ENCODE measurements at places on chromosomes 3 and 15.

GRCh38 chr3:31733234-31733667, 200.5 kb downstream of the STT3B start:
- no peak for DNase-seq

- no peak for DNase-seq
Observed at GRCh38 chr3:81692766-81693165, 68.7 kb downstream of the GBE1 start.

- no peak for DNase-seq
Observed at GRCh38 chr3:23209747-23210487, 6.8 kb downstream of the UBE2E2 start.

- DNase-seq, result no peak
Observed at GRCh38 chr3:197505796-197506548, 49.8 kb downstream of the BDH1 start.

- no peak for DNase-seq
Observed at GRCh38 chr3:70811880-70812279, 499.4 kb upstream of the MDFIC2 start.

DNA sequence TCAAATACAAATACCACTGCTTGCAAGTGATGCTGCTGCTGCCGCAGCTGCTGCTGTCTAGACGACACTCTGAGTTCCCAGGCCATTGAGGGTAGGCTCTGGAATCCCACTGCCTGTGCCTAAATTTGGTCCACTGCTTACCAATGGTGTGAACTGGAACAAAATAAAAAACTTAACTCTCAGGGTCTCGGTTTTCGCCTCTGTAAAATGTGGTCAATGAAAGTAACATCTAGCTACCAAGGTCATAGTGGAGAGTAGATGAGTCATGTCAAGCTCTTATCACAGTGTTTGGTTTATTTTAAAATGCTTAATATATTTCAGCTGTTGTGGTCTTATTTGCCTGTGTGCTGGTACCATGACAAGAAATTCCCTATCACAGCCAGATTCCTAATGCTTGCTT, 299.3 kb downstream of the CLSTN2 start:
- DNase-seq, result no peak

DNA sequence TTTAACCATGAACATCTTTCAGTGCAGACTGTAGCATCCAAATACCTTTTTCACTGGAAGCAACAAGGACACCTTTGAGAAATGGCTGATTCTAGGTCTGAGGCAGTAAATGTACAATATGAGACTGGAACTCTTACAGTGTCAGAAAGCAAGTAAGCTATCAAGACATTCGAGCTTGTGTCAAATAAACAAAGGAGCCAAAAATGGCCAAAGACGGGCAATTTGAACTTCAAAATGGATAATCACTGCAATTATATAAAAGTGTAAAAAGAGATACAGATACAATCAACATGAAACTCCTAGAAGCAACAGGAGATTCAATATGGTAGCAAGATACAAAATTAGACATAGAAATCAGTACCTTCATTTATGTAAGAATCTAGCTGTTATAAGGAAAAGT, 138.5 kb upstream of the CCDC54 start:
- no peak for DNase-seq

GRCh38 chr3:79245284-79246138, 522.3 kb downstream of the ROBO1 start:
- no peak for DNase-seq

GRCh38 chr3:187742351-187743171, 2.7 kb downstream of the BCL6 start:
- peak; percentile 46 for DNase-seq

DNA sequence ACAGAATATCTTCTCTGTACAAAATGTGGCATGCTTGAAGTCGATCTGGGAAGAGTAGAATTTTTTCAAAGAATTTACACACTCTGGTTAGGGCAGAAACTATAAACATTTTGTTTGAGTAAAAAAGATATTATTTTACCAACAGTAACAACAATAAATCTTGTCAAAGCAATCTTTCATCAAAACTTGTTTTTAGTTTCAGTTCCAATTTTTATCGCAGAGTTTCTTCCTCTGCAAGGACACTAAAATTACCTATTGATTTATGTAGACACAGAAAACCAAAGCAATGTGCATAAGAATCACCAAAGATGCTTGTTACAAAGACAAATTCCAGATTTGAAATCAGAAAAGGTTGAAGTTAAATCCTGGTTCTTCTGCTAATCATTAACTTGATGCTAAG, 61.9 kb downstream of the CGGBP1 start:
- no peak for DNase-seq

- DNase-seq, result no peak
Observed at GRCh38 chr3:38009807-38010591, 19.4 kb downstream of the VILL start.

GRCh38 chr3:87191175-87191574, 35.9 kb upstream of the CHMP2B start:
- DNase-seq, result no peak

DNA sequence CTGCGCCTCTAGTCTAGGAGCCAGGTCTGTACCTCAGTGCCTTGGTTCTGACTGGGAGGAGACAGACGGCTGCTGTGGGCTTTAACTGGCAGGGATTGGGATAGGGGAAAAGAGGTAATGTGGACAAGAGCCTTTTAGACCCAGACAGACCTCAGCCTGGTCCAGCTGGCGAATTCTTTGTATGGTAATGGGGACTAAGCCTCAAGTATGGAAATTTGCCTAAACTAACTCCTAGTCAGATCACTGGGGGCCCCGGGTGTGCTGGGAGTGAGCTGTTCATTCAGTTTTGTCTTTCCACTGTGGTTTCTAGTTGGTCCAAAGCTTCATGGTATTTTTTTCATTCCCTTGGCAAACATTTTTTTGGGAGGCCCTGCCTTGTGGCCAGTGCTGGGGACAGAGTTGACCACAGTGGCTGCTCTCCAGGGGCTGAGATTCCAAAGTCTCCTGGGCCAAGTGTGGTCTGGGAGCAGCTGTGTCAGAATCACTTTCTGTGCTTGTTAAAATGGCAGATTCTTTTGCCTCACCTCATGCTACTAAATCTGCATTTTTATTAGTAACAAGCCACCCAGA, 261.4 kb upstream of the C2CD4B start:
- DNase-seq, result no peak

- no peak for DNase-seq
Observed at GRCh38 chr3:181943285-181943684, 231.6 kb downstream of the SOX2 start.

GRCh38 chr15:60994963-60995475, 234.1 kb downstream of the RORA start:
- DNase-seq, result no peak

DNA sequence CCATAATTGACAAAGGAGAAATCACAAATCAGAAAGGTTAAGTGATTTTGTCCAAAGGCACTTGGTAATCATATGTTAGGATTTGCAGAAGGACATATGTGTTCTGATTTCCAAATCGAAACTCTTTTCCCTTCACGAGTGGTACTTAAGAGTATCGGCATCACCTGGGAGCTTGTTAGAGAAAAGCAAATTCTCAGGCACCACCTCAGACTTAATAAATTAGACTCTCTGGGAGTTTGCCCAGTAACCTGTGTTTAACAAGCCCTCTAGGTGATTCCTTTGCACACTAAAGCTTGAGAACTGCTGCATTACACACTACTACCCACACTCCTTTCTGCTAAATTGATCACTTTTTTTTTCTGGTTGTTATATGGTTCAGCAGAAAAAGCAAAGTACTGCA, 116.2 kb downstream of the SERPINI1 start:
- DNase-seq, result no peak

GRCh38 chr15:55282284-55282833, 7.3 kb downstream of the RAB27A start:
- DNase-seq, result peak; percentile 55

- no peak for DNase-seq
Observed at GRCh38 chr15:29086001-29086400, 183.6 kb downstream of the NSMCE3 start.

DNA sequence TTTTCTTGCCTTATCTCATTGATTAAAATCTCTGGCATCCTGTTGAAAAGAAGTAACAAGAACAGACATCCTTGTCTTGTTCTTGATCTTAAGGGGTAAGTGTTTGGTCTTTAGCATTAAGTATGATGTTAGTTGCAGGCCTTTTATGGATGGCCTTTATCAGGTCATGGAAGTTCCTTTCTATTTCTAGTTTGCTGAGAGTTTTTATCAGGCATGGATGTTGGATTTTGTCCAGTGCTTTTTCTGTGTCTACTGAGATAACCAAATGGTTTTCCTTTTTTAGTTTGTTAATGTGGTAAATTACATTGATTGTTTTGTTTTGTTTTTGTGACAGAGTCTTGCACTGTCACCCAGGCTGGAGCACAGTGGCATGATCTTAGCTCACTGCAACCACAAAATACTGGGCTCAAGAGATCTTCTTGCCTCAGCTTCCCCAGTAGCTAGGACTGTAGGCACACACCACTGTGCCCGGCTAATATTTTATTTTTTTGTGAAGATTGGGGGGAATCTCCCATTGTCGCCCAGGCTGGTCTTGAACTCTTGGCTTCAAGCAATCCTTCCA, 26.3 kb downstream of the MRAS start:
- DNase-seq, result no peak

DNA sequence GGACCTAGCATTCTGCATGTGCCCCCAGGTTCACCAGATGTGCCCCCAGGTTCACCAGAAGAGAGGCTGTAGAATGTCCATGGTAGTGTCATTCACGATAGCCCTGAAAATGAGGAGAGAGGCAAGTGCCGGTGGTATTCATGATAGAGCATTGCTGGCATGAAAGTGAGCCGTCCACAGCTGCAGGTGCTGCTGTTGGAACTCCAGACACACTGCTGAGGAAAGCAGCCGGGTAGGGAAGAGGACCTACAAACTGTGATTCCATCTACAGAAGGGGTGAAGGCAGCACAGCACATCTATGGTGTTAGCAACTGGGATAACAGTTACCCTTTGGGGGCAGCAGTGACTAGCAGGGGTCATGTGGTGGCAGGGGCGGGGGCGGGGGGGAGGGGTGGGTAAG, 125.0 kb upstream of the PLXNA1 start:
- DNase-seq, result no peak

GRCh38 chr3:55796533-55796932, 309.4 kb upstream of the WNT5A start:
- no peak for DNase-seq

- DNase-seq, result no peak
Observed at GRCh38 chr3:16547561-16548357, 34.3 kb upstream of the RFTN1 start.

- DNase-seq, result no peak
Observed at GRCh38 chr3:169969174-169970095, 2.8 kb downstream of the SEC62 start.

GRCh38 chr3:71680603-71681002, 44.6 kb downstream of the EIF4E3 start:
- DNase-seq, result no peak

GRCh38 chr15:55694652-55695150, 48.3 kb downstream of the PRTG start:
- no peak for DNase-seq

GRCh38 chr3:154384479-154384878, 45.5 kb downstream of the GPR149 start:
- DNase-seq, result no peak

DNA sequence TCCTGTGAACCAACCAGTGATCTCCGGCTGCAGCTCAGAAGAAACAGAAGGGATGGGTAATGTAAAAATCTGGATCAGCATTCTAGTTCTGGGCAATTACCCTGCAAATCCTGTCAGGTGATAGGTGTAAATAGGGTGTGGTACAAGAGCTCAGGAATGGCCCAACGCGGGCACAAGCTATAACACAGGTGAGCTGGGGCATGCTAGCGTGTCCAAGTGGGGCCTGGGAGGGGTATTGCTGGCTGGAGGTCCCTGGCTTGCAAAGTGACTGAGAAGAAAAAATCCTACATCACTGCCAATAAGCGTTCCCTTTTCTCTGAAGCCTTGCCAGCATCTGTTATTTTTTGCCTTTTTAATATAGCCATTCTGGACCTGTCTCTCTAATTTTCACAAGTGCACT, 9.7 kb upstream of the CHST2 start:
- no peak for DNase-seq

DNA sequence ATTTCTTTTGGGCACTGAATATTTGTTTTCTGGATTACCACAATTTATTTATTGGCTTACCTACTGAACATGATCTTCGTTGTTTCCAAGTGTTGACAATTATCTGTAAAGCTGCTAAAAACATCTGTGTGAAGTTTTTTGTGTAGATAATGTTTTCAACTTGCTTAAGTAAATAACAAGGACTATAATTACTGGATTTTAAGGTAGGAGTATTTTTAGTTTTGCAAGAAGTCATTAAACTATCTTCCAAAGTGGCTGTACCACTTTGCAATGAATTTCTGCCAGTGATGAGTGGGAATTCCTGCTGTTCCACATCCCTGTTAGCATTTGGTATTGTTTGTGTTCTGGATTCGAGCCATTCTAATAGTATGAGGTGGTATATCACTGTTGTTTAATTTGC, 702.2 kb downstream of the MECOM start:
- DNase-seq, result no peak

DNA sequence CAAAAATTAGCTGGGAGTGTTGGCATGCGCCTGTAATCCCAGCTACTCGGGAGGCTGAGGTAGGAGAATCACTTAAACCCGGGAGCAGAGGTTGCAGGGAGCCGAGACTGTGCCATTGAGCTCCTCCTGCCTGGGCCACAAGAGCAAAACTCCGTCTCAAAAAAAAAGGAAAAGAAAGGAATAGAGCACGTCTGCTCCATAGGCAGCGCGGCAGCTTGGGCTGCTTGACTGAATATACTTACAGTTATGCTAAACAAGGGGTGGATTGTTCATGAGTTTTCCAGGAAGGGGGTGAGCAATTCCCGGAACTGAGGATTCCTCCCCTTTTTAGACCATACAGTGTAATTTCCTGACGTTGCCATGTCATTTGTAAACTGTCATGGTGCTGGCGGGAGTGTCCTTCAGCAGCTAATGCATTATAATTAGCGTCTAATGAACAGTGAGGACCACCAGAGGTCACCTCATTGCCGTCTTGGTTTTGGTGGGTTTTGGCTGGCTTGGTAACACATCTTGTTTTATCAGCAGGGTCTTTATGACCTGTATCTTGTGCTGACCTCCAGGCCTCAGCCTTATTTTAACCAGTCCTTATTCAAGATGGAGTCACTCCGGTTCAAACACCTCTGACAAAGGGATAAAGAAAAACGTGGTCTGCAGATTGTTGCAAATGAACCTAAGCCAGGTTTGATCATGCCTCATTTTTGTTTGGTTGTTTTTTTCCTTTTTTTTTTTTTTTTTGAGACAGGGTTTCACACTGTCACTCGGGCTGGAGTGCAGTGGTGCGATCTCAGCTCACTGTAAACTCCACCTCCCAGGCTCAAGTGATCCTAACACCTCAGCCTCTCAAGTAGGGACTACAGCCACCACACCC, 24.9 kb upstream of the SENP5 start:
- DNase-seq, result no peak

DNA sequence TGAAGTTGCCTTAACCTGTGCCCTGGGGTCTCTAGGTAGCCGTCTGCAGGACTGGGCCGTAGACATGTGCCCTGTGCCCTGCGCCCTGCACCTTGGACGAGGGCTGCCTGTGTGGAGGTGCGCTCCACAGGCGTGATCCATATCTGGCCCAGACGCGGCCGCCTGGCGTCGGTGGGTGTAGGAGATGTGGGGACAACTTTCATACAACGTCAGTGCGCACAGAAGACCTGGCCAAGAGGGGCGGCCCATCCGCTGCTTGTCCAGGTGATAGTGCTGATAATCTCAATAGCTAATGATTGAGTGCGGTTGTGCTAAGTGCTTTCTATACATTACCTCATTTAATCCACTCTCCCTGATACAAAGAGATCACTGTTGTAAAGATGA, 665 bp upstream of the RASGRP1 start:
- DNase-seq, result no peak

All from CD4-positive, alpha-beta T cell treated with Interleukin-17A for 1 hour (primary cell).